ENCODE measurements at places on chromosomes 12 and 14. TPM values are rescaled to one million over a fixed set of nuclear protein-coding genes. Genes with fewer than 3 reads are reported as not detected.

Gene SLC10A1
- total RNA-seq, result 0.23 TPM

Gene HOTAIR
- total RNA-seq, result 0.56 TPM

- H3K4me3 ChIP-seq, result no peak overlapping the region
- DNase-seq, result no peak
- H3K27me3 ChIP-seq, result no peaks in the 10 kb centered on the region
Measured at GRCh38 chr12:31215518-31216232, 110.3 kb downstream of the SINHCAF start.

DNA sequence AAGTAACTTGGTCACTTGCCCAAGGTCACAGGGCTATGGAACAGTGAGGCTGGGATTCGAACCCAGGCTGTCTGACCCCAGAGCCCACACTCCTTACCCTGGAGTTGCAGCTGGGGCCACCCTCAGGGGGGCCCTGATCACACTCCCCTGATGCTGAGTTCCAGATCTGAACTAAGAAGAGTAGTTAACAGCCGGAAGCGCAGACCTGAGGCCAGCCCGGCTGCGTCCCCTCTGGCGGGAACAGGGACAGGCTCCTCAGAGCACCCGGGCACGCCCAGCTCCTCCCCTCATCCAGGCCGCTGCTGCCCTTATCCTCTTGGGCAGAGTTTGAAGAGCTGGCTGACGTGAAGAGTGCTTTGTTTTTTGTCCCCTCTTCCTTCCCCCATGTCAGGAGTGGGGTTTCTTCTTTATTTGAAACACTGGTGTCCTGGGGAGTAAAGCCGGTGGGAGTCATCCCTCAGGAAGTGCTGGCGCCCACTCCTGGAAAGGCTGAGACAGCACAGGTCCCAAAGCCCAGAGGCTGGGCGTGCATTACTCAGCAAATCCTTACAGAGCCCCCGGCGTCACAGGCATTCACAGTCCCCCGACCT, 8.7 kb downstream of the PHB2 start:
- peaks cover 17% of the 10 kb centered on the region for H3K4me1 ChIP-seq
- H3K36me3 ChIP-seq, result no peaks in the 10 kb centered on the region
- no peaks in the 10 kb centered on the region for H3K27me3 ChIP-seq
- peak overlapping the region; percentile 42 for H3K4me3 ChIP-seq
- no peak for DNase-seq

DNA sequence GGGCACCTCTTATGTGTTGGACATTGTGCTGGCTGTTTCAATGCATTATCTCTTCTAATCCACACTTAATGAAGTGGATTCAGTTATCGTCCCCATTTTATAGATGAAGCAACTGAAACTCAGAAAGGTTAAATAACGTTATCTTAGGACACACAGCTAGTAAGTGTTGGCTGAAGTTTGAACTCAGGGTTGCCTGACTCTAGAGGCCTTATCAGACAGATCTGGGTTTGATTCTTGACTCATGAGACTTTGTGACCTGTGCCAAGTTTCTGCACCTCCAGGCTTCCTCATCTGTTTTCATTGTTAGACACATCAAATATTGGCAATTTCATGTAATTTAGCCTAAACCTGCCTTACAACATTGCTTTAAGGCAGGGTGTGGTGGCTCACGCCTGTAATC, 18.2 kb upstream of the IRF2BPL start:
- peak overlapping the region; percentile 84 for H3K27ac ChIP-seq
- no peaks in the 10 kb centered on the region for H3K27me3 ChIP-seq
- H3K36me3 ChIP-seq, result no peaks in the 10 kb centered on the region
- no peak for DNase-seq

- H3K36me3 ChIP-seq, result no peaks in the 10 kb centered on the region
- no peak for DNase-seq
- no peaks in the 10 kb centered on the region for H3K4me1 ChIP-seq
- H3K4me3 ChIP-seq, result no peak overlapping the region
- H3K27ac ChIP-seq, result no peak overlapping the region
Measured at GRCh38 chr12:6295094-6295811, 15.2 kb upstream of the PLEKHG6 start.
